Stimulated activated CD4-positive, alpha-beta T cell treated with anti-CD3 and anti-CD28 coated beads, Interleukin-15, amount 100 ng/mL, for 1 hour (primary cell): ENCODE measurements at places on chromosomes 16 and 17.

DNA sequence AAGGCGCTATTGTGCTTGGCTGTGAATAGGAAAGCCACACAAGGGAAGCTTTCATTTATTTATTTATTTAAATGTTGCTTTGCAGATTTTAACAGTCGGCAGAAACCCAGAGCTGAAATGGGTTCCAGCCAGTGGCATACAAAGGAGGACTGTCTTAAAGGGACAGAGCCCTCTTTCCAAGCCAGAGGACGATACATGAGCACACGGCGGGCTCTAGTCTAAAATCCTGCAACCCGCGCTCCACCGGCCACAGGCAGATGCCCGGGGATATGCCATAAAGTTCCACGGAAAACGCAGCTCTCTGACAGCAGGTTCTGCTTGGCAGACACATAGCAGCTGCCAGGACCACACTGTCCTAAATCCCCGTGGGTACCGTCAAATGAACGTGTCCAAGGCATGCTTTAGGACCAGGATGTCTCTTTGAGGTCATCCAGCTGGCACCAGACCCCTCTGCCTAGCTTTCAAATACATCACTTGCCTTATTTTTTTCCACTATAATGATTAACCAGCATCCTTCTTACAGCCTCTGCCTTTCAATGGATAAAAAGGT lies 64.6 kb downstream of the CYTH1 start:
- DNase-seq: no peak

DNA sequence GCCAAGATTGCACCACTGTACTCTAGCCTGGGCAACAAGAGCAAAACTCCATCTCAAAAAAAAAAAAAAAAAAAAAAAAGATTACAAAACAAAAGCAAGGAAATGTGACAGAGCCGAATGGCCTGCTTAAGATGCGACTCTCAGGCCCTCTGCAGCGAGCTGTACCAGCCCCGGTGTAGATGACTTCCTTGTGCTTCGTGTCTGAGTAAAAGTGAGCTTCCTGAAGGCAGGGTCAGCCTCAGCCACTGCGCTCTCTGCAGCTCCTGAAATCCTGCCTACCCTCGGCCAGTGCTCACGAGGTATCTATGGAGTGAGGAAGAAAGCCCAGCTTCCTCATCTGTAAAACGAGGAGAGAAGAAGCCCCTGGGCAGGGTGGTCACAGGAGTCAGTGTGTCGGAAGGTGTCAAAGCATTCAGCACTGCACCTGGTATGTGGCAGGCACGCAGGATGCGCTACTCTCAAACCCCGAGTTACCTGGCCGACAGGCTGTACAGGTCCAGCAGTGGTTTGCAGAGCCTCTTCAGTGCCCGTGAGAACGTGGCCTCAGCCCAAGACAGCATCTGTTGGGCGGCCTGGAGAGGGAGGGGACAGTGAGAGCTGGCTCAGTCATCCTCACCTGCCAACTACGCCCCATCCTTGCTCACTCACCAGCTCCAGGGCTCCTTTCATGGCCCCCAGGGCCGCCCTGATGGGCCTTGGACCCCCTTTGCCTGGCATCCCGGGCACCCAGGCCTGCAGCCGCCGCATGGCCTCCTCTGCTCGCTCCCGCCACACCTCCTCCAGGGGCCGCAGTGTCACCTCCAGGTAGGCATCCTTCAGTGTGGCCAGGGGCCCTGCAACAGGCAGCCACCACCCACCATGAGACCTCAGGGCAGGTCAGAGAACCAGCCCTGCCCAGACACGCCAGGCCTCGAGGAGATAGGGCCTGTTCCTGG lies 44.6 kb downstream of the RMI2 start:
- DNase-seq: no peak

GRCh38 chr17:35713069-35713728 lies 18.2 kb upstream of the RASL10B start:
- no peak for DNase-seq

DNA sequence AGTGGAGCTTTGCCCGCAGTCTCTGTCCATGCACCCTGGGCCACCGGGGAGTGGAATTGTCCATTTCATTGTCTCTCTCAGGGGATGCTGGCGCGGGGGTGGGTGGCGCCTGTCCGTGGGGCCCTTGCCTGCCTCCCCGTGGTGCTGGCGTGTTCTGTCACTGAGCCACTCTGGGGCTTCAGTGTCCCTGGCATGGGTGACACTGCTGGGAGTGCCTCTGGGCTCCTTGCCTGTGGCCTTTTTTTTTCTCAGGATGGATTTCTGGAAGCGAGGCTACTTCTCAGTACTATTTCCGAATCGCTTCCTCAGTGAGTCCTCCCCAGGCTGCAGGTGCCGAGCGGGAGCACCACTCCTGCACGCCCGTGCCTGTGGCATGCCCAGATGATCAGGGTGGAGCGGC lies 55.0 kb downstream of the PDPK1 start:
- no peak for DNase-seq

DNA sequence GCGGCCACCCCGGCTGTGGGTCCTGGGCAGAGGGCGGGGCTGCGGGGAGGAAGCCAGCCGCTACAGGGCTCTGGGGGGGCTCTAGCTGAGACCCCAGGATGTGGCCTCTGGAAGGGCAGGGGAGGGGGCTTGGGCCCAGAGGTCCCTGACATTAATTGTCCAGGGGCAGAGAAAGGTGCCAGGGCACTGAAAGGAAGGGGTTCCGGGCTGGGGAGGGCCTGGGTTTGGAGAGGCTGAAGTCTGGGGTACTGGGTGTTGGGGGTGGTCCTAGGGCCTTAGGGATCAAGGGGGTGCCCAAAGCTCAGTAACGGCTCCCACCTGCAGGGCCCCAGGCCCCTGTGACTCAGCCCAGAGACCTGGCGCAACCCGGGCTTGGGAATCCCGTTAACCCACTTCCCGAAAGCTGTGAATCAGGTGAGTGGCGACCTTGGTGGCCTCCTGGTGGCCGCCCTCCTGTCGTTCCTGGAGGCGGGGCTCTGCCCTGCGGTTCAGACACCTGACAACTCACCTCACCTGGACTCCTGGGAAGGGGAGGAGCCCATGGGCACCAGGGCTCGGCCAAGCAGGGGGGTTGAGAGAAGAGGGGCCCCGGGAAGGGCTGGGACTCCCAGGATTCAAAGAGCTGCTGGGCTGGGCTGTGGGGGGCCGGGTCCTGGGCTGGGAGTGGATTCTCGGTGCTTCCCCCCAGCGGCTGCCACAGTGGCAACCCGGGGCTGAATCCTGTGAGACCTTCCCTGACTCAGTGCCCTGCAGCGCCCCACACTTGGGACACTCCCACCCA lies 465 bp upstream of the PRSS22 start:
- DNase-seq: no peak
